ENCODE measurements at places on chromosomes 7 and 10.
A peak's percentile ranks its signal among the peaks of the same experiment; 100 is the strongest.

GRCh38 chr10:66940965-66941364, 15.1 kb downstream of the LRRTM3 start:
- DNase-seq, result no peak

DNA sequence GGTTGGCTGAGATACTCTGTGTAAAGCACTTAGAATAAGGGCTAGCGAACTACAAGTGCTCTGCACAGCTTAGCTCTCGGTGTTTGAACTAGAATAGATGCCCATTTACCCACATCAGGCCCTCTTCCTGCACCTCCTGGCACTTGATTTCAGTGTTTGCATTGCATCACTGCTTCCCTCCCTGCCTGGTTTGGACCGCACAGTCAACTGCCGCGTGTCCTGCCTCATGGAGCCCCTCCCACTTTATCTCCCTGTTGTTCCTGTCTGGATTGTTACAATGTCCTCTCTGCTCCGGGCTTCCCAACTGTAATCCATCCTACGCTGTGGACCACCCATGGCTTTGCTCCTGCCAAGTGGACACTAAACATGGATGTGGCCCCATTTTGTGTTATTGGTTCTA, 2.3 kb downstream of the FAM107B start:
- no peak for DNase-seq

GRCh38 chr10:14571866-14572507, 202.7 kb downstream of the FAM107B start:
- peak; percentile 36 for DNase-seq

DNA sequence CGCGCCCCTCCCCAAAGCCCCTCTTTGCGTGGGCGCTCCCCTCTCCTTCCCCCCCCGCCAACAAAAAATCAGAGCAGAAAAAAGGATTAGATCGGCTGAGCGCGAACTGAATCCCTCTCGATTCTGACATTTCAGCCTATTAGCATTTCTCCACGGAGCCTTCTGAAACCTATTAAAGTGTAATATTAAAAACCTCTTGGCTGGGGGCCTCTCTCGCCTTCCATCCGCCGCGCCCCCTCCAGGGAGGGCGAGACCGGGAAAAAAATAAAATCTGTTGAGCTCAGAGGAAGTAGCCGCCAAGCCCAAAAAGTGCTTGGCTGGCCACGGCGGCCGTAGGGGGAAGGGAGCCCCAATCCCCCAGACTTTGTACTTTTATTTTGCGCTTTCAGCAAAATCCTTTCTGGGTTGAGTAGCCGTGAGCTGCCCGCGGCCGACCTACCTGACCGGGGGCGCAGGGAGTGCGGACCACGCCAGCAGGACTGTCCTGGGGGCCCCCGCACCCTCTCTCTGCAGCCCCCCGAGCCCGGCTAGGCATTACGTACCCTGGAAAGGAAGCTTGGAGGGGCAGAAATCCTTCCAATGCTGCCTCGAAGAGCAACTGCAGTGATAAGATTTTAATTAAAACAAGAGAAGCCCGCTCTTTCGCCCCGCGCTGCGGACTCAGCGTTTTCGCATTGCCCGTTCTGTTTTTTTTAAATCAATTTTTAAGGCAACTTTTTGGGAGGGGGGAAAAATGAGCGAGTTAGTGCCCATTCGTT, 1.3 kb upstream of the TNRC18 start:
- DNase-seq, result no peak

- DNase-seq, result no peak
These were observed 117.0 kb downstream of the KBTBD2 start for GRCh38 chr7:32774541-32774951.

- DNase-seq, result no peak
These were observed 399.5 kb upstream of the FOXK1 start for GRCh38 chr7:4282434-4283223.

DNA sequence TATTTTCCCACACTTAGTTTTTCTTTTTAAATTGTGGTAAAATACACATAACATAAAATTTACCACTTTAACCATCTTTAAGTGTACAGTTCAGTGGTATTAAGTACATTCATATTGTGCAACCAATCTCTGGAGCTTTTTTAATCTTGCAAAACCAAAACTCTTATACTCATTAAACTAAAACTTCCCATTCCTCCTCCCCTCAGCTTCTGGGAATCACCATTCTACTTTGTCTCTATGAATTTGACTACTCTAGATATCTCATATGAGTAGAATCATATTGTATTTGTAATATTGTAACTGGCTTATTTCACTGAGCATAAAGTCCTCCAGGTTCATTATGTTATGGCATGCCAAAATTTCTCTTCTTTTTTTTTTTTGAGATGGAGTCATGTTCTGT, 86.4 kb upstream of the JAZF1 start:
- no peak for DNase-seq

DNA sequence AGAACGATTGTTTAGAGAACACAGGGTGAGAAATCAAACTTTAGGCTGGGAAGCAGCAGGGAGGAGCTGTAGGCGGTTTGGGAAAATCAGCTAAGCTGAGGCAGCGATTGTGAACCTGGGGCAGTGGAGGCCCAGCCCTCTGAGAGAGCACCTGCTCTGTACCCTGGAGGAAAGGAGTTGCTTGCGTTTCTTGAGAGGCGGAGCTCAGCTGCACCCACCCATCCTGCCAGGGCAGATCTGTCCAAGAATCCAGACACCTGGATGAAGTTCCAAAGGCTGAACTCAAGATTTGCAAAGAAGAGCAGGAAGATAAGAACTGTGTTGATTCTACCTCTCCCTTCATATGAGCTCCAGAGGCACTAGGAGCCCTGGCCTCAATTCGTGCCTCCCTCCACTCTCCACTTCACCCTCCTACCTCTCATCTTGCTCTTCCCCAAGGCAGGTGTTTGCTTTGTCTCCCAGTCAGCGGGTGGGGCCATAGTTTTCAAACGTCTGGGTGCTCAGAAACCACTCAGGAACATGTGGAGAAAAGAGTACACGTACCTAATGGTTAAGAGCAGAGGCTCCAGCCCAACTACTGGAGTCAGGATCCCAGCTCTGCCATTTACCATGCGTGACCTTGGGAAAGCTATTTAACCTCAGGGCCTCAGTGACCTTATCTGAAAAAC, 21.5 kb upstream of the TMEM213 start:
- DNase-seq, result no peak

DNA sequence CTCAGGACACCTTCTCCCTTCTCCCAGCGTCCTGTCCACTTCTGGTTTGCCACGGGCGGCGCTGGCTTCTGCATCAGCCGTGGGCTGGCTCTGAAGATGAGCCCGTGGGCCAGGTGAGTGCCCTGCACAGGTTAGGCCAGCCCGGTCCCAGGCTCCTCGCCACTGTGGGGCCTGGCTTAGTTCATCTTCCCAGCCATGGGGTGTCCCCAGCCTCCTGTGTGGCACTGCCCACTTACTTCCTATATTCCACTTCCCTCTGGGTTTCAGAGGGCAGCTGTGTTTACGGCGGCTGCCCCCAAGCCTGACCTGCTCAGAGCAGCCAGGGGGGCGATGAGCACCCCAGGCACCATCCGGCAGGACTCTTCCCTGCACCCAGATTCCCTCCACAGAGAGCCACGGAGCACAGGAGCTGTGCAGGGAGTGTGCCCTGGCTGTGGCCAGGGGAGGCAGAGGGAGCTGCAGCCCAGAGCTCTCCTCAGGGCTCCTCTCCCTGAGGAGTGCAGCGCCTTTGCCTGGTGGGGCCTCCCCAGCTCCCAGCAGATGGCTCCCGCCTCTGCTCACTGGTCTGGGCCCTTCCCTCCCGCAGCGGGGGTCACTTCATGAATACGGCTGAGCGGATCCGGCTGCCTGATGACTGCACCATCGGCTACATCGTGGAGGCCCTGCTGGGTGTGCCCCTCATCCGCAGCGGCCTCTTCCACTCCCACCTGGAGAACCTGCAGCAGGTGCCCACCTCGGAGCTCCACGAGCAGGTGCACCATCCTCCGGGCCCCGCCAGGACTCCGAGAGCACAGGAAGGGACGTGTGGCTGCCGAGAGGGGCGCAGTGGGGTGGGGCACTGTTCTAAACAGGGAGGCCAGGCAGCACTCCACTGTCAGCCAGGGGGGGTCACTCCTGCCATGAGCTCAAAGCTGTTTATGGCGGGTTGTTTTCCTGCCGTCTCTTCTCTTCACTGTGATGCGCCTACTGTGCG, 6.4 kb downstream of the LFNG start:
- DNase-seq, result no peak

DNA sequence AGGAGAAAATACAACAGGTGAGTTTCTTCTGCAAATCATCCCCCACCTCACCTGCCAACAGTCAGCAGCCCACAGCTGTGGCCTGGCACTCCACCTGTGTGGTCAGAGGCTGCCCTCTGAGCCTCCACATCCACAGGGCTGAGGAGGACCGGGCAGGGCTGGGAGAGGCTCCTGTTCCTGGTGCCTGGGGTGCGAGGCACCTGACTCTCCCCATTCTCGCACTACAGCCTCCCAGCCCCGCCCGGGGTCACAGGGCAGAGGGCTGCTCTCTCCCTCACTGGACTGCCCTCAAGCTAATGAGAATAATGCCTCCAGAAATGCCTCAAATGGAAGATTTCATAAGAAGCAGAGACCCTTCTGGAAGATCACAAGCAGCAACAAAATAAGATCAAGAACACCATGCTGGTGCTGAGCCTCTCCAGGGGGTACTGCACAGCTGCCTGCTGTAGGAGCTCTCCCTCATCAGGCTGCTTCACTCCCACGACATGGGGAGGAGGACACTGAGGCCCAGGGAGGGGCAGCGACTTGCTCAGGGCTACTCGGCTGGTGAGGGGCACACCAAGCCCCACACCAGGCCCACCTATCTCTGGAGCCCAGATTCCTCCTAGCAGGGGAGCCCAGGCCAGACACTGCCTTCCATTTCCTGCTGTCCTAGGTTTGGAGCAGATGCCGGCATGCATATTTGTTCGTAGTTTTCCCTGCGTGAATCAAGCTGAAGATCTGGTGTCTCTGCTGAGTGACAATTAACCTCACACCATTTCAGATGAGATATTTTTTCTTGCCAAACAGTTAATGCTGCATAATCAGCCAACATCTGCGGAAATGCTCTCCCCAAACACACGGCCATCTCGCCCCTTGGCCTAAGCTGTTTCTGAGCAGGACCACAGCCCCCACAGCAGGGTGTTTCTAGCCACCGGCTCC, 76.5 kb downstream of the FAM53B start:
- no peak for DNase-seq

DNA sequence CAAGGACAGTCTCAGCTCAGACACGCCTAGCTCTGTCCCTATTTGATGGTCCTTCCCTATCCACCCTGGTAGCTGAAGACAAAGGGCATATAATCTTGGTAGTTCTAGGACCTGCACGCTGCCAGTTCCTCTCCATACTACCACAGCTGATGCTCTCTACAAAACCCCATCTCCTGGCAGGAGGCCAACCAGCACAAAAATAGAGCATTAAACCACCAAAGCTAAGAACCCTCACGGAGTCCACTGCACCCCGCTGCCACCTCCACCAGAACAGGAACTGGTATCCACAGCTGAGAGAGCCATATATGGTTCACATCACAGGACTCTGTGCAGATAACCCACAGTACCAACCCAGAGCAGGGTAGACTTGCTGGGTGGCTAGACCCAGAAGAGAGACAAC, 299.4 kb downstream of the LRRTM3 start:
- DNase-seq, result no peak

DNA sequence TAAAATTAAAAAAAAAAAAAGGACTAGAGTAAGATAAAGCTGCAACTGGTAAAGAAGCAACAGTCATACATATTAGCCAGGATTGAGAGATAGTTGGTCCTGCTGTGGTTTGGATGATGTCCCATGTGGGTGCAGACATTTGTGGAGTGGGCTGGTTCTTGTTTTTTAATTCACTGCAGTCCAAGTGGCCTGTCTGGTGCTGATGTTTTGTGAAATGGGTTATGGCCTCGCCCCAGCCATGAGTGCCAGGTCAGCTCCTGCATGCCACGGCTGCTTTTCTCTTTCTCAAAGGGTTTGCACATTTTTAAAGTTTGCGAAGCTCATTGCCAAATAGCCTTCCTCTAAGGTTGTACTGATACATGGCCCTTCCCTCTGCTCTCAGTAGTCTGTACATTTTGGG, 14.1 kb upstream of the BTBD16 start:
- DNase-seq, result no peak

- DNase-seq, result no peak
These were observed 124.7 kb downstream of the ARID5B start for GRCh38 chr10:62025901-62026879.

- no peak for DNase-seq
These were observed 8.4 kb downstream of the ETV1 start for GRCh38 chr7:13981070-13981469.

GRCh38 chr7:149125189-149125862, 798 bp downstream of the ZNF425 start:
- DNase-seq, result no peak

DNA sequence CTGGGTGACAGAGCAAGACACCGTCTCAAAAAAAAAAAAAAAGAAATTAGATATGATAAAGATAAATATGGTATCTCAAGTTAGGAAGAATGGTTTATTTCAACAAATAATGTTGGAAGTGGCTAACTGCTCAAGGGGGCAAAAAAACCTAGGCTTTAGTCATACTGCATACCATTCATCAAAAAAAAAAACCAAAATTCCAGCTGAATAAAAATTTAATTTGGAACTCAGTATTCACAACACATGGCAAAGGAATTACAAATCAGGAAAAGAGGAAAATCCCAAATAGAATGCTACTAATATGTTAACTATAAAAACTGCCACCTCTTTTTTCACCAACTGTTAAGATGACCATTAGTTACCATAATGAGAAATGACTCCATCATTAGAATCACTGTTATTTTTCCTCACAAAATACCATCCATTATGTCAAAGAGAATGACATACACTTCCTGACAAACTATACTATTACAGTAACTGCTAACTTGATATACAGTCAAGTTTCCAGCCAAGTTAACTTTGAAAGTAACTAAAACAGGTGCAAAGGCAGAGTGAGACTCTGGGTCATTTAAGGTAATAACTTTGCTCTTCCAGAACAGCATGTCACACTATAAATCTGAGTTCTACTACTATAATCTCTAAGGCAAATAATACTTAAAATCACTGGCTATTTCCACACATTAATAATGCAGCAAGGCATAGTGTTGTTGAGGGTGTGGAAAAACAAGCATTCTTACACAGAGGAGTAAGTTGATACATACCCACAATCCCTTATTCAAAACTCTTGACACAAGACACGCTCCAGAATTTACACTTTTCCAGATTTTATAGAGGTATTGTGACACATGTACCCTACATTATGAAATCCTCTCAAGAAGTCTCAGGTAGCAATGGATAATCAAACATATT, 10.2 kb downstream of the KBTBD2 start:
- DNase-seq, result no peak

DNA sequence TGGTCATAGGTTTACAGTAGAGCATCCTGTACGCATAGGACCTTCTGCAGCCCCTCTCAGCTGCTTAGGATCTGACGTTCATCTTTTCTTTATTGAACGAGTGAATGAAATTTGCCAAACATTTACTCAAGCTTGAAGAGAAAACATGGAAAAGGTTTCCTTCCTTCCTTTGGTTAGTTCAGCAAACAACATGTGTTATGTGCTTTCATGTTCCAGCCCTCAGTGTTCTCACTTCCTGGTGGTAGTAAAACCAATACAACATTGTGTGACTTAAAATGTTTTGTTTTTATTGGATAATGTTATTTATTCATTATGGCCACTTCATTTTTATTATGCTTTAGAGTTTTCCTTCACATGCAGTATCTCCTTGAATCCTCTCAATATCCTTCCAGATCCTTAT, 1.4 kb upstream of the CDCA7L start:
- no peak for DNase-seq
